ENCODE measurements at places on chromosomes 6 and 20.
A peak's percentile ranks its signal among the peaks of the same experiment; 100 is the strongest.

DNA sequence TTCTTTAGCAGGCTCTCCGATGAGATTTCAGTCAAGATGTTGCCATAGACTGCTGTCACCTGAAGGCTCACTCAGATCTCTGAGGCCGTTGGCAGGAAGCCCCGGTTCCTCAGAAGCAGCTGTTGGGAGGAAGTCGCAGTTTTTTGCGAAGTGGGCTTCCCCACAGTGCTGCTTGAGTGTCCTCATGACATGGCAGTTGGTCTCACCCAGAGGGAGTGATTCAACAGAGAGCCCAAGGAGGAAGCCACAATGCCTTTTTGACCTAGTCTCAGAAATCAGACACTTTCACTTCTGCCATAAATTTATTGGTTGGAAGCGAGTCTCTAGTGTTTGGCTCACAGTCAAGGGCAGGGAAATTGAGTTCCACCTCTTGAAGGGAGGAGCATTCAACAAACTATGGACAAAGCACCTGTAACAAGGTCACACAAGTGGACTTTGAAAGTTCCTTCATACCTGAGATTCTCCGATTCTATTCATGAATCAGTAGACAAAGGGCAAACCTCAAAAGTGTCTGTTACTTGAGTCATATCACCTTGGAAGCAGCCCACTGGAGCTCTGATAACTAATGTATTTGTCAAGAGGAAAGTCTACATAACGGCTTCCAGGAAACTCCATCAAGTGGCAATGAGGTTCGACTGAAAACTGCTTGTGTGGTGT is 208.3 kb downstream of the TASP1 start:
- DNase-seq: no peak

DNA sequence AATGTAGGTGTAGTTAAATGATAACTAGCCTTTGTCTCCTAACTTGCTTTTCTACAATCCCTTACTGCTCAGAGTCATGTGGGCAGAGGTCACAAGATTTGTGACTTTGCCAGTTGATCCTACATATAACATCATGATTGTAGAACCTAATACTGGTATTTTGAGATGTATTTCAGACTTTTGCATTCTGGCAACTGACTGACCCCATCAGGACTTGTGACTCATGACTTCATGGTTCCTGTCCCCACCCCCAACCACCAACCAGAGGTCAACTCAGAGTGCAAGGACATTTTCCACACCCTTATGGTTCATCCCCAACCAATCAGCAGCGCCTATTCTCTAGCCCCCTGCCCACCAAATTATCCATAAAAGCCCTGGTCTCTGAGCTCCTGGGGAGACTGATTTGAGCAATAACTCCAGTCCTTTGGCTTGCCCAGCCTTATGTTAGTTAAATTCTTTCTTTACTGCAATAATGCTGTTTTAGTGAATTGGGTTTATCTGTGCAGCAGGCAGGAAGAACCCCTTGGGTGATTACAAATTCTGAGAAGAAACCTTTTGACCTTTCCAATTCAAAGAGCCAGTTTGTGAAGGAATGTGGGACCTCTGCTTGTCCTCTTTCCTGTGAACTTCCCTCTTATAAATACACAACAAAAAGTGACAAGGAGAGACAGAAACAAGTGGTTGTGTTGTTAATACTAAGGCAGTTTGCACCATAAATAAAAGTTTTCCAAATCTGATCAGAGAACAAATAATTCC is 588.7 kb downstream of the UTRN start:
- no peak for DNase-seq

DNA sequence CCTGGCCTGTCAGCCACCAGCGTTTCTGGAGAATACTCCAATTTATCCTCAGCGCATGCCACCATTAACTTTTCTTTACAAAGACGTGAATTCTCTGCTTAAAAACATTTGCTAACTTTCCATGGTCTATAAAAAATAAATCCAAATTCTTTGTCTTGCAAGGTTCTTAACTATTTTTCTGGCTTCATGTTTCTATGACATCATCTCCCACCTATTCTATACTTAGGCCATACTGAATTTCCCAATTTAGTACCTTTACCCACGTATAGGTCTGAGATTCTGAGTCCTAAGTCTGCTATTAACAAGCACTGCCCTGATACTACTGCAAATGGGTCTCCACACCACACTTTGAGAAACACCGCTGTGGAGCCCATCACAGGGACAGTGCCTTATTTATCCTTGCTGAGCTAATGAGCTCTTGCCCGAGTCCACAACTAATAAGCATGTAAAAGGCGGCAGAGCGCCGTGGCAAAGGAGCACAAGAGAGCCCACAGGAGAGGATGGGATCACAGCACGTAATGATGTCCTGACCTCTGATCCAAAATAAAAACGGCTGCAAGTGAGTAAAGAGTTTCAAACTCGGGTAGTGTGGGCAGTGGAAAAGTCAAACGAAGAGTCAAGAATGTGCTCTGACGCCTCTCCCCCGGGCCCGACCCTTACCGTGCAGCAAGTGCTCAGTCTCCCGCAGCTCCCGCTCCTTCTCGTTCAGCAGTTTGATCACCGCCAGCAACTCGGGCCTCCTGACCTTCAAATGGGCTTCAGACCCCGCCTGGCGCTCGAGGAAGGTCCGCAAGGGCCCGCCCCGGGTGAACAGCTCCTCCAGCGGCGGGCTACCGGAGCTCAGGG is 519 bp downstream of the MTRF1L start:
- peak; percentile 5 for DNase-seq

GRCh38 chr6:44730771-44731391 is 343.4 kb downstream of the CDC5L start:
- DNase-seq: no peak

DNA sequence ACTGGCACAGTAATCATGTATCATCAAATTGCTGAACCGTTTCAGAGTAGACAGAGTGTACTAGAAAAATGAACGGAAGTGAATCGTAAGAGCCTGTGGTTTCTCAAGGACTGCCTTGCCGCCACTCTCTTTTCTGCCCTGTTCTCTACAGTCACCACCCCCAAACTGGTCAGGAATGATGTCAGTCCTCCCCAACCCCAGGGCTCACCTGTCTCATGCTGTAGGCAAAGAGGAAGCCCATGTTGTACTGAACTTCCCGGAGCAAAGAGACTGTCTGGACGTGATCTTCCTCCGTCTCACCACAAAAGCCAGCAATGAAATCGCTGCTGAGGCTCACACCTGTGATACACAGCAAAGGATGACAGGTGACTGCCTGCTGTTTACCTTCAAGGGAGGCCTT is 31.0 kb downstream of the CDK5RAP1 start:
- peak; percentile 86 for DNase-seq

DNA sequence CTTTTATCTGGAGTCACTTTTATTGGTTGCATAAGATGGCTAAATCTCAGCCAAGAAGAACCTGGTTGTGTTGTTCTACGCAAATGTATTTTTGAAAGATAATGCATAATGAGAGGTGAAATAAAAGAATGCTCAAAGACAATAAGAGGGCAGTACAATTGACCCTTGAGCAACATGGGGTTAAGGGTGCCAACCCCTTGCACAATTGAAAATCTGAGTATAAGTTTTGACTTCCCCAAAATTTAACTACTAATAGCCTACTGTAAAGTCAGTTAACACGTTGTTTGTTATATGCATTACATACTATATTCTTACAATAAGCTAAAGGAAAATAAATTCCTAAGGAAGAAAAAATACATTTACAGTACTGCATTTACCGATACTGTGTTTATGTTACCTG is 5.9 kb downstream of the RNF146 start:
- no peak for DNase-seq

DNA sequence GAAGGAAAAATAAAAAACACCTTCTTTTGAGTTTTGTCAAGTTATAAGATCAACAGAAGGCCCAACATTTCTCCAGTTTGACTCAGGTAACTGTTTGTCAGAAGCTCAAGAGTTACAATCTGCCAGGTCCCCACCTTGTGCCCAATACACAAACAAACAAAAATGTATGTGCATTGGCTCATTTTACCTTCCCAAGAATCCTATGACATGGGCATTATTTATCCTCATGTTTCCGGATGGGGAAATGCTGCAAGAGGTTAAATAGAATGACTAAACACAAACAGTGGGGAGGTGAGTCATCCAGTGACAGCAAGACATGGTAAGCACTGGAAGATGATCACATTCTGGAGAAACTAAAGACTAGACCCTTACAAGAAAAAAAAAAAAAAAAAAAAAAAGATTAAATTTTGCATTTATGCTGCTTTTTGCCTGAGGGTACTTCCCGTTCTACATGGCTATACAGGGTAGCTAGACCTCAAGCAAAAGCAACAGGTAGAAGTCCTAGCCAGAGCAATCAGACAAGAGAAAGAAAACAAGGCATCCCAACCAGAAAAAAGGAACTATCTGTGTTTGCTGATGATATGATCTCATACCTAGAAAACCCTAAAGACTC is 23.6 kb upstream of the ANKRD60 start:
- DNase-seq: no peak

GRCh38 chr6:166334878-166335277 is 7.5 kb downstream of the SFT2D1 start:
- no peak for DNase-seq

DNA sequence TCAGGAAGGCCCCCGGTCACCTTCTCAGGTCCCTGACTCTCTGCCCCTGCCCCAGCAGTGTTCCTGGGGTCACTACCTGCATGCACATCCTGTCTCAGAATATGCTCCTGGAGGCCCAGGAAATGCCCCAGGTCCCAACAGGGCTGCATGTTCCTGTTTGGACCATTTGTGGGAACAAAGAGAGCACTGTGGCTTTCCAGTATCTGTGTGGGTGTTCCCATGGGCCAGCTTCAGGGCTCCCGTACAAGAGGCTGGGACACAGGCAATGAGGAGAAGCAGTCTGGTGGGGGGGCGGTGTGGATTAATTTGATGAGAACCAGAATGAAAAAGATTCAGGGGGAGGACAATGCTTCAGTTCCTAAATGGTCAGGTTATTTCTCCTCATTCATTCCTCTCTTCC is 61.5 kb upstream of the GGTLC1 start:
- DNase-seq: no peak

- no peak for DNase-seq
Observed at GRCh38 chr6:3352678-3353077, 93.9 kb downstream of the PSMG4 start.

GRCh38 chr6:166595949-166596348 is 9.5 kb upstream of the RAMACL start:
- DNase-seq: no peak

GRCh38 chr20:53950031-53950430 is 120.4 kb downstream of the BCAS1 start:
- no peak for DNase-seq

GRCh38 chr20:62841705-62842212 is 19.9 kb downstream of the TCFL5 start:
- no peak for DNase-seq

- no peak for DNase-seq
Observed at GRCh38 chr6:36269834-36270705, at the start of gene PNPLA1. Gene PNPLA1, plus strand, starts transcription at chr6:36270060. Its CDS starts 400 bp downstream, at chr6:36270460.

- DNase-seq: peak; percentile 40
Observed at GRCh38 chr6:7615611-7616383, 25.8 kb downstream of the SNRNP48 start.

DNA sequence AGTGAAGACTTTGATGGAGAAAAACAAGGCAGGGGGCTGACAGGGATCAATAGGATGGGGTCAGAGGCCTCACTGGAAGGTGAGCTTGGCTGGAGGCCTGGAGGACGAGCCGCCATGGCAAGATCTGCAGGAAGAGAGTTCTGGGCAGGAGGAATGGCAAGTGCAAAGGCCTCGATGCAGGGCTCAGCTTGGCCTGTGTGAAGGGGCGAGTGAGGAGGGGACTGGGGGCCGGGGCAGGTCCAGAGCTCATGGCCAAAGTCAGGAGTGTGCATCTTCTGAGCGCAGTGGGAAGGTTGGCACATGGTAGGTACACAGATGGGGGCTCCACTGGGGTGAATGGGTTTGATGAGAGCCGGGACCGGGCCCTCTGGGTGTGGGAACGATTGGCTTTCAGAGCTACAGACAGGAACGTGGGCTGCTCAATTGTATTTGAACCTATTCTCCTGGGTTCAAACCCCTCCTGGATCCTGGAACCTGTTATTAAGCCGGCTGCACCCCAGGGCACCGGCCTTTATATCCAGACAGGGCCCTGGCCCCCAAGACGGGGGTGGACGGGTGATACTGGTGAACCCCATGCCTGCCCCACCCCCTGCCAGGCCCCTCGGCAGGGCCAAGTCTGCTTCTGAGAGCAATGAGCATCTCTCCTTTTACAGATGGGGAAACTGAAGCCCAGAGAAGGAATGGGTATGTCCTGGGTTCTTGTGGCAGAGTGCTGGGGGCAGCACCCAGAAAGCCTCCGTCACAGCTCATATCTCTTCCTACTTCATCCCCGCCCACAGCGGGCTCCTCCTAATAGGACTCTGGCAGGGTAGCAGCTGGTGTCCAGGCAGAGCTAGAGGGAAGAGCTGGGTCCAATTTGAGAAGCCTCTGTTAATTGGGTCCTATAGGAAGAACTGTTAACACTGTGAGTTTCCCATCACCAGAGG is 106.1 kb downstream of the CEBPB start:
- DNase-seq: no peak

- no peak for DNase-seq
Observed at GRCh38 chr20:420721-421574, 12.8 kb downstream of the RBCK1 start.

DNA sequence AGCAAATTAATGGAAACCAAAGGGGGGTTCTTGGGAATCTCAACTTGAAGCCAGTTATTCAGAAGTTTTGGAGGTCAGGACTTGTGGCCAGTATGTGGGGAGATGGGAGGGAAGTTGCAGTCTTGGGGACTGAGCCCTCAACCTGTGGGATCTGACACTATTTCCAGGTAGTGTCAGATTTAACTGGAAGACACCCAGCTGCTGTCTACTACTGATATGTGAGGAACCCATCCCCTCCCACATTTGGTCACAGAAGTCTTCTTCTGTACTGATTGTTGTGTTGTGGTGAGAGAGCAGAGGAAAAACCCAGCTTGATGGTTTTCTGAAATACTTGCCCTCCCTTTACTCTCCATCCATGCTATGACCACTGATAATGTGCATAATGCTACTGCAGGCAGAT is 134.0 kb downstream of the QRSL1 start:
- no peak for DNase-seq

DNA sequence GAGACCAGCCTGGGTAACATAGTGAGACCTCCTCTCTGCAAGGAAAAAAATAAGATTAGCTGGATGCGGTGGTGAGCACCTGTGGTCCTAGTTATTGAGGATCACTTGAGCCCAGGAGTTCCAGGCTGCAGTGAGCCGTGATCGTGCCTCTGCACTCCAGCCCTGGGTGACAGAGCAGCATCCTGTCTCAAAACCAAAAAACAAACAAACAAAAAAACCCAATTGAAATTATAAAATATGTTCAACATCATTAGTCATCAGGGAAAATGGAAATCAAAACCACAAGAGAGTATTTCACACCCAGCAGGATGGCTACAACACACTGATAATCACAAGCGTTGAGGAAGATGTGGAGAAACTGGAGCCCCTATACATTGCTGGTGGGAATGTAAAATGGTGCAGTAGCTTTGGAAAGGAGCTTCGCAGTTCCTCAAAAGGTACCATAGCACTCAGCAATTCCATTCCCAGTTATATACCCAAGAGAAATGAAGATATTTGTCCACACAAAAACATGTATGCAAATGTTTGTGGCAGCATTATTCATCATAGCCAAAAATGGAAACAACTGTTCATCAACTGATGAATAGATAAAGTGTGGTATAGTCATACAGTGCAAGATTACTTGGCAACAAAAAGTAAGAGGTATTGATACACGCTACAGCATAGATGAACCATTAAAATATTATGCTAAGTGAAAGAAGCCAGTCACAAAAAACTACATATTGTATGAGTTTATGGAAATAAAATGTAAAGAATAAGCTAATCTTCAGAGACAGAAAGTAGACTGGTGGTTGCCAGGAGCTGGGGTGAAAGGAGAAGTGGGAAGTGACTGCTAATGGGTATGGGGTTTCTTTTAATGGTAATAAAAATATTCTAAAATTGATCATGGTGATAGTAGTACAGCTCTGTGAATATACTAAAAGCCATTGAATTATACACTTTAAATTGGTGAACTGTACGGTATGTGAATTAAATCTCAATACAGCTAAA is 38.7 kb upstream of the RIPOR2 start:
- DNase-seq: peak; percentile 55
